ENCODE measurements at places on chromosomes 2 and 18.

DNA sequence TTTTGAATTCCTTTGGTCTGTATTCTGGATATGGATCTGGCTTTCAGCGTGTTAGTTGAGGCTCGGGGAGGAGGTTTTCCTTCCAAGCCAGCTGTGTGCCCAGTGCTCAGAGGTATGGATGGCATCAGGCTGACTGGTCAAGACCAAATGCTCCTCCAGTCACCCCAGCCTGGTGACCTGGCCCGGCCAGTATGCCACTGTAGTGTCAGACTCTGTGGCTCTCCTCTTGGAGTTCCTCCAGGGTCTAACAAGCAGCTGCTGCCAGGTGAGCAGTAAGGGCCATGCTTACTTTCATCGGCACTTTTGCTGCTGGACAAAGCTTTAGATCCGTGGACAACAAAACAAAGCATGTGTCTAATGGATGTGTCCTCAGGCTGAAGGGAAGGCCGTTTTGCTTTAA is 44.1 kb downstream of the CABLES1 start:
- H3K4me3 ChIP-seq, result no peak overlapping the region
- no peaks in the 10 kb centered on the region for H3K36me3 ChIP-seq
- H3K27me3 ChIP-seq, result no peaks in the 10 kb centered on the region
- DNase-seq, result no peak
- no peak overlapping the region for H3K27ac ChIP-seq

DNA sequence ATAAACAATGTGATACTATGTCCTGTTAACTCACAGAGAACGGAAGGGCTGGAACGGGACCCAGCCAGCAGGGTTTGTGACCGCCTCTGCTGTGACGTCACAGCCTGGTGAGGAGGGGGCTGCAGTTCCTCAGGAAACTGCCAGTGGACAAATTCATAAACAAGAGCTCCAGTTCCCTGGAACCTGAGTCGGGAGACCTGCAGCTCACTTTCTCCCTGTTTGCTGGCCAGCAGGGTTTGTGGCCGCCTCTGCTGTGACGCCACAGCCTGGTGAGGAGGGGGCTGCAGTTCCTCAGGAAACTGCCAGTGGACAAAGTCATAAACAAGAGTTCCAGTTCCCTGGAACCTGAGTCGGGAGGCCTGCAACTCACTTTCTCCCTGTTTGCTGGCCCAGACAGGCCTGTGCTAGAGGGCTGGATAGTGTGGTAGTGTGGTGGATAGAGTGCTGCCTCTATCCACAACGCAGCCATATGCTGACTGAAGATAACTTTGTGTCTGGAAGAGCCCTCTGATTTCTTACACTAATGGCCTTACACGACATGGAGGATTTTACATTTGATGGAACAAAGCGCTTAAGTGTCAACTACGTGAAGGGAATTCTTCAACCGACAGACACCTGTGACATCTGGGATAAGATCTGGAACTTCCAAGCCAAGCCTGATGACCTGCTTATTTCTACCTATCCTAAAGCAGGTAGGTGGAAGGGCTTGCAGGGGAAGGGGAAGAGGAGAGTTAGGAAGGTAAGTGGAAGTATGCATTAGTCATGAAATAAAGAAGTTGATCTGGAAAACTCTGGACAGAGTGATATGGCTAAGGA is at the start of gene SULT1C4:
Gene SULT1C4, plus strand, starts transcription at position 140 of the 816 bp plus-strand sequence. Its CDS starts 384 bp downstream, at position 524.
- peak within 1 kb of the TSS; percentile 34 for H3K4me3 ChIP-seq
- DNase-seq, result peak; percentile 12

DNA sequence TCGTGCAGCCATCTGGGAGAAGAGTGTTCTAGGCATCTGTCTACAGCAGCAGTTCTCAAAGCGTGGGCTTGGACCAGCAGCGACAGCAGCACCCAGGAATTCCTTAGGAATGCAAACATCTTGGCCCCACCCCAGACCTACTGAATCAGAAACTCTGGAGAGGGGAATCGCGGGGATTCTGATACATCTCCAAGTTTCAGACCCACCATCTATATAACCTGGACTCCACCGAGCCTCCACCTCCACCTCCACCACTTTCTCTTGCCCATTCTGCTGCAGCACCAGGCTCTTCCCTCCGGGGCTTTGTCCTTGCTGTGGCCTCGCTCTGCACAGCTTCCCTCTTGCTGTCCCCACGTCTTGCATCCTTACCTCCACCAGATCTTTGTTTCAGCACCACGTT is 256.4 kb downstream of the BCL2 start:
- no peaks in the 10 kb centered on the region for H3K27me3 ChIP-seq
- H3K4me1 ChIP-seq, result no peaks in the 10 kb centered on the region
- DNase-seq, result no peak
- H3K4me3 ChIP-seq, result no peak overlapping the region
- no peaks in the 10 kb centered on the region for H3K36me3 ChIP-seq

GRCh38 chr2:75959724-75960471 is 249.2 kb upstream of the GCFC2 start:
- H3K27me3 ChIP-seq, result no peaks in the 10 kb centered on the region
- no peaks in the 10 kb centered on the region for H3K36me3 ChIP-seq
- no peak overlapping the region for H3K27ac ChIP-seq
- DNase-seq, result no peak

- H3K4me3 ChIP-seq, result no peak overlapping the region
- no peak overlapping the region for H3K27ac ChIP-seq
- H3K27me3 ChIP-seq, result peaks cover 7% of the 10 kb centered on the region
- no peaks in the 10 kb centered on the region for H3K36me3 ChIP-seq
- no peaks in the 10 kb centered on the region for H3K4me1 ChIP-seq
These were observed 110.6 kb downstream of the CLIP4 start for GRCh38 chr2:29225814-29226213.
